ENCODE measurements at places on chromosomes 11 and 22.

DNA sequence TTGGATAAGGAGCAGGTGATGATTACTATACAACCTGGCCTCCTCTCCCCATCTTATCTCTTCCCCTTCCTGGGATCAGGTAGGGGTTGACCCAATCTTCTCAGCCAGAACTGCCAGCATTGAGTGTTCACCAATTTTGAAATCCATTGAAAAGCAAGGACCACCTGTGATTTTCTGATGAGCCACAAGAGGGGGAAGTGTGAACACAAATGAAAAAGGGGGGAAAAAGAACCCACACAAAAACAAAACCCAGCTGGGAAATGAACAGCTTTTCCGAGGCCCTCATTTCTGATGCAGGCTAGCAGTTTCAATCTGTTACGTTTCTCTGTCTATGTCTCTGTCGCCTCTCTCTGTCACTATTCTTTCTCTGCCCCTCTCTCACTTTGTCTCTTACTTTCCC is 161.9 kb downstream of the INSC start:
- no peak for DNase-seq

- DNase-seq: no peak
Observed at GRCh38 chr11:126800009-126800408, 200.6 kb downstream of the KIRREL3 start.

DNA sequence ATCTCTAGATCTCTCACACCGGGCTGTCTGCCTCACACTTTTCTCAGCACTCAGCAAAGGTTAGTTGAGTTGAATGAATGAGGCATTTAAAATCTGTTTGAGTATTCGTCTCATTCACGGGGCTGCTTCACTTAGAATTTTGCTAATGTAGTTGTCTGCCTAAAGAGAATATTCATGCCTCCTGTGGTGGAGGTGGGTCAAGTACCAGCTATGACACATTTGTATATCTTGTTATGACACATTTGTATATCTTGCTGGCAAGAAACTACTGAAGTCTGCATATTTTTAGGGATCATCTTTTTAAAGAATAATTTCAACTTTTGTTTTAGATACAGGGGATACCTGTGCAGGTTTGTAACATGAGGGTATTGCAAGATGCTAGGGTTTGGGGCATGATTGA is 43.1 kb downstream of the LDLRAD3 start:
- DNase-seq: no peak

- no peak for DNase-seq
Observed at GRCh38 chr11:47215366-47215910, 664 bp downstream of the DDB2 start.

DNA sequence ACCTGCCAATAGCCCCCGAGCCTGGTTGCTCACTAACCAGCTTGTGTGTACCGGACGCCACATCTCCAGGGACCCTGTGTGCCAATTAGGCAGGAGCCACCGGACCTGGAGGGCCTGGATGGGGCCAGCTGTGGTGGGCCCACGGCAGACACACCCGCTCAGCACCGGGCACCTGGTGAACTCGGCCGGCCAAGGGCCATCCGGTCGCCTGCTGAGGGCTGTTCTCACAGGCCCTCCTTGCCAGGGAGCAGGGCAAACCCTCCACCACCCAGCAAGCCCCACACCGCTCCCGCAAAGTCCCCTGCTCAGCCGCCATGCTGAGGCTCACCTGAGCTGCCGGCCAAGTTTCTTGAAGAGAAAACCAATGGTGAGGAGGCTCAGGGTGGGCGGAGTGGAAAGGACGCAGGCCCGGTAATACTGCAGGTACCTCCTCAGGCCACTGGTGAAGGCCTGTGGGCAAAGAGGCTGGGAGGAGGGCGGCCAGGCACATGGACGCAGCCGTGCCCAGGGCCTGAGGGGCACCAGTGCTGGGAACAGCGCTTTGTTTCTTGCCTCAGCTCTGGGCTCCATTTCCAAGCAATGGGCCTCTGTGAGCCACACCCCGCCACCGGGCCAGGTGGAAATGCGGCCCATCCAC is 17.1 kb downstream of the TUBGCP6 start:
- DNase-seq: no peak

DNA sequence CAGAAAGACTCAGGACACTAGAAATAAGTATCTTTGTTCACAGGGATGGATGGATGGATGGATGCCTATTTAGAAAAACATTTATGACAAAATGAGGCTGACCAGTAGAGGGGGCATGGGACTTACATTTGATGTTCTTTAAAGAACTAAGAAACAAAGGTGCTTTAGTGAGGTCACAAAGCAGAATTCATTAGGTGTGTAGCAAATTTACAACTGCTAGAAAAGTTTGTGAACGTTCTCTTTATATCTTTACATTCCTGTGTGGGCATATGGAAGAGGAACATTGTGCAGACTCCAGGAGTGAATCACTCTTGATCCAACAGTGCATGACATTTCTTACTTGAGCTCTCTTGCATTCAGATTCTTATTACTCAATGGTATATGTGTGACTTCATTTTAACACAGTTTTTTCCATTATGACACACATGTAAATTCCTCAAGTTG is 15.8 kb upstream of the SIK2 start:
- DNase-seq: peak; percentile 58

- DNase-seq: no peak
Observed at GRCh38 chr11:48005831-48006270, 25.5 kb downstream of the PTPRJ start.

GRCh38 chr11:102012946-102013345 is 34.3 kb upstream of the CFAP300 start:
- DNase-seq: no peak
